Islet precursor cell (in vitro differentiated cells): ENCODE measurements at places on chromosomes 12 and 14.

DNA sequence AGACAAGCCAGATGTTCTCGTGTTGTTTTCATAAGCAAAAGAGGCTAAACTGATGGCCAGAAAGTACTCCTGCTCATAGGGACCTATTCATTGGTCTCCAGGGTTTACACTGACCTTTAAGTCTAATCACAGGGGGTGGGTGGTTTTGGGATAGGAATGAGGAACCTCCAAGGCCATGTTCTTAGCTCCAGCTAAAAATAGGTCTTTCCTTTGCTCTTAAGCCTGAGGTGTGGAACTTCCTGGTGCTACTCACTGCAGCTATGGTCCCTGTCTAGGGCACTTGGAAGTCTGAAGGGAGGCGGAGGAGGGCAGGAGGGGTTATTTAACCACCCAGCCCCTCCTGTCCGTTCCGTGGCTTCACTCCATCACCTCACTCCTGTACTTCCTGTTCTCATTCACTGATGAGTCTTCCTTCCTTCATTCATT lies 18.6 kb downstream of the GPRC5A start:
- DNase-seq = no peak

- DNase-seq = no peak
These were observed 7.1 kb upstream of the CCDC175 start for GRCh38 chr14:59583755-59584154.

- peak; percentile 92 for DNase-seq
These were observed 677 bp downstream of the ATP2A2 start for GRCh38 chr12:110281549-110282299.

DNA sequence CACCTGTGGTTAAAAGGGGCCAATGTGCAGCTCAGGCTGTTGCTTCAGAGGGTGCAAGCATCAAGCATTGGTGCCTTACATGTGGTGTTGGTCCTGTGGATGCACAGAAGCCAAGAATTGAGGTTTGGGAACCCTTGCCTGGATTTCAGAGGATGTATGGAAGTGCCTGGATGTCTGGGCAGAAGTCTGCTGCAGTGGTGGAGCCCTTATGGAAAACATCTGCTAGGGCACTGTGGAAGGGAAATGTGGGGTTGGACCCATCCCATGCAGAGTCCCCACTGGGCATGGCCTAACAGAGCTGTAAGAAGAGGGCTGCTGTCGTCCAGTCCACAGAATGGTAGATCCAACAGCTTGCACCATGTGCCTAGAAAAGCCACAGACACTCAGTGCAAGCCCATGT lies 36.6 kb downstream of the PCNX1 start:
- DNase-seq = no peak

- DNase-seq = no peak
These were observed 100.7 kb downstream of the ZFP36L1 start for GRCh38 chr14:68692216-68692615.

GRCh38 chr14:32733015-32733414 lies 205.7 kb upstream of the NPAS3 start:
- no peak for DNase-seq

GRCh38 chr12:122830517-122831214 lies 4.6 kb upstream of the HIP1R start:
- DNase-seq = peak; percentile 84

DNA sequence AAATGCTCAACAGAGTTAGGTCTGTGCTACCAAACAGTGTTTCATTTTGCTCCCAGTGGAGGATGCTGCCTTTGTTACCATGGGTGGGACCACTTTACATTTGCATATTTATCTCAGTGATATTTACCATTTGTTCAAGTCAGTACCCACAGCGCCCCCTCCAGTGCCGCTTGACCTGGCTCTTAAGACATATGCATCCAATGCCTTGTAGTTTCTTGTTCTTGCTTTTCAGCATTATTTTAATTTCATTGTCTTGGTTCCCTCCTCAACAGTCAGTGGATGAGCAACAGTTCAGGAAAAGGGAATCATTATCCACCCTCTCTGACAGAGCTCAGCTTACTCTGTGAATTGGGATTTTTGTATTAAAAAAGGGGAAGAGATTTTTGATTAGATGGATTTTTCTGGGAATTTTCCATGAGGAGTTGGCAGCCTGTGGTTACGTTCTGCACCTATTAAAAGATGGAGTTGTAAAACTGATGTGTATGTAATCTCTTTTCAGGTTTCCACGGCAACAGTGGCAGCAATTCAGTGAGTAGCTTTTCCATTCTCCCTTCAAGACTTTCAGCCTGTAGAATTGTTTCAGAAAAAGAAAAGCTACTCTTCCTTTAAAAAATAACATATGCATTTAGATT lies 240.5 kb upstream of the DAAM1 start:
- DNase-seq = no peak

DNA sequence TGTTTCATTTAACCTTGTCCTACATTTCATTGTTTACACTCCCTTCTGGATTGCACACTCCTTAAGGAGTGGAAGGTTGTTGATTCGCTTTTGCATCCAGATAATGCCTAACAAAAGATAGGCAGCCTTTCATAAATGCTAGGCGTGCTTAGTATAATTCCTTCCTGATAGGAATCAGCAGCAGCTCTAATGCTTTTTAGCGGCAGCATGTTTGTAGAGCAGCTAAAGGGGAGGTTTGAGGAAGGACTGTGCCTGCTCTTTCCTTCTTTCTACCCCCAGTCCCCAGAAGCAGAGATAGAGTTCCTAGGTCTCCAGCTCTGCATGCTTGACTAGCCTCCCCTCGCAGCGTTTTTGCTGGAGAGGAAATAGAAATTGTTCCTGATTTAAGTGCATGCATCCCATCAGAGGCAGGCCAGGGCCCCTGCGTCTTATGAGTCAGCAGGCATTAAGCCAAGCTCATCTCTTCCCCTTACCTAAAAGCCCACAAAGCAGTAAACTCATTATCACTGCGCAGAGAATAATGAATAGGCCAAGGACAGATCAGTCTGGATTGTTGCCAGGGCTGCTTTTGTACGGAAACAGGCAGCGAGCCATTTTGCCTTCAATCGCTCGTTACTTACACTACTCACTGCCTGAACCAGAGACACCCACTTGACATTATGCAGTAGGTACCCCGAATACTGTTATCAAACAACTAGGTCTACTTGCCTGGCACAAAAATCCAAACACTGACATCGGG lies 14.0 kb upstream of the TBPL2 start:
- peak; percentile 94 for DNase-seq

DNA sequence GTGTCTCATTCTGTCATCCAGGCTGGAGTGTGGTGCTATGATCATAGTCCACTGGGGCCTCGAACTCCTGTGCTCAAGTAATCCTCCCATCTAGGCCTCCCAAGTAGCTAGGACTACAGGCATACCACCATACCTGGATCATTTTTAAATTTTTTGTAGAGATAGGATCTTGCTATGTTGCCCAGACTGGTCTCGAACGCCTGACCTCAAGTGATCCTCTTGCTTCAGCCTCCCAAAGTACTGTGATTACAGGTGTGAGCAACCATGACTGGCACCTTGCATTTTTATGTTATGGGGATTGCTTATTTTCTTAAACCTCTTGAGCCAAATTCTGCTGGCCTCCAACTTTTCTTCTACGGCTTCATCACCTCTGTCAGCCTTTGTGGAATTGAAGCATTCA lies 26.9 kb downstream of the PRORP start:
- DNase-seq = no peak

DNA sequence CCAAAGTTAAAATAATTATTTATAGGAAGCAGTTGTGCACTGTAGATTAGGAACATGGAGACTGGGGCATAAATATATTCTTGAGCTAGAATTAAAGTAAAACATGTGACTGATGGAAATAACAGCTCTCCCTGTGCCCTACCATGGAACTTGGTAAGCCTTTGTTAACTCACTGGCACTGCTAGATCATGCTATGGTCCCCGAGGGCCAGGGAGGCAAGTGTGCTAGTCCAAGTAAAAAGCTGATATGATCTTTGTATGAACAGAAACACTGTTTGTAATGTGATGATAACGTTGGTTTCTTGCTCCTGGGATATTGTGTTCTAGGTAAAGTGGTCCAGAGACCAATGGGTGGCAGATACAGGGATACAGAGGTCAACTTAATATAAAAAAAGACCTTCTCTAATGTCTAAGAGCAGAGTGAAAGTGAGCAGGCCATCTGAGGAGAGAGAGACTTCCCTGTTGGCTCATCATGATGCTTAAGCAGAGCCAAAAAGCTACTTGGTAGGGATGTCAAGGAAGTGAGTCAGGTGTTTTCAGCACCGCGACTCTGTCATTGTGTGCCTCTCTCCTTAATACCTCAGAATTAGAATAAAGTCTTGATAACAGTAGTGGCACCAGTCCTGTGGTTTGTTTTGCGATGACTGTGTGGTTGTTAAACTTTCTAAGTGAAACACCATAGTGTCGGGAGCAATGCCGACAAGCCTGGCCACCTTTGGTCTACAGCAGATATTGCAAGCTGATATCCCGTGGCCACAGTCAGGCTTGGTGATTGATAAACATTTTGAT lies 27.6 kb downstream of the BICD1 start:
- DNase-seq = no peak

DNA sequence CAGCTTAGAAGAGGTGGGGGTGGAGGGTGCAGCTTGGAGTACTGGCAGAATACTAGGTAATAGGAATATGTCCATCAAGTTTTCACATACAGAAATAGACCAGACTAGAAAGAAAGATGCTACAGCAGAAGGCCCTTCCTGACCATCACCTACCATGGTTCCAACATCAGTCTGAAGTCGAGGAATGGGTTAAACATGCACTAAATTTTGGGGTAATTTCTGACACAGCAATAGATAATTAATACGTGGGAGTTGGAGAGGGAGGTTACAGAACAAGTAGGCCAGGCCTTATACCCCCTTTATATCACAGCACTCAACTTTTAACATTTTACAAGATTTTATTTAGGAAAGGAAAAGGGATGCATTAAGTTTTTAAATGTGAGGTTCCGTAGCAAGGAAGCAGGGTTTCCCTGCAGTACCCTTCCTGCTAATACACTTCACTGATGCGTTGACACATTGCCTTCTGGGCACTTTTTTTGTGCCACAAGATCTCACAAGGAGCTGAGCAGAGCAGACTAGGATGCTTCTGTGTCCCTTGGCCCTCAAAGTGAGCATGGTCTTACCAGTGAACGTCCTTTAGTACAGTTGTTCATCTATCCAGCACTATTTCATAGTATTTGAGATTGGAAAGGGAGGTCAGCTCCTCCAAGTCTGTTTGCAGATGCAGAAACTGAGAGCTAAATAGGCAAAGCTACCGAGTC lies 50.8 kb downstream of the EID3 start:
- peak; percentile 49 for DNase-seq

DNA sequence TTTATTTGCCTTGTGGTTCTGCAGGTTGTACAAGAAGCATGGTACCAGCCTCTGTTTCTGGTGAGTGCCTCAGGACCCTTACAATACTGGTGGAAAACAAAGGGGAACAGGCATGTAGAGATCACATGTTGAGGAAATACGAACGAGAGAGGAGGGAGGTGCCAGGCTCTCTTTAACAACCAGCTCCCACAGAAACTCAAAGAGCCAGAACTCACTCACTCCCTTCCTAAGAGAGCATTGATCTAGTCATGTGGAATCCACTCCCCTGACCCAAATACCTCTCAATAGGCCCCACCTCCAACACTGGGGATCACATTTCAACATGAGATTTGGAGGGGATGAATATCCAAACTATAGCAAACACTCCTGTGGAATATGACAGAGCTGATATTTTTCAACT lies 938.0 kb downstream of the GALC start:
- no peak for DNase-seq

GRCh38 chr12:10130042-10130441 lies at the start of gene CLEC7A:
TSS of gene CLEC7A (minus strand) at chr12:10130199. CDS start at chr12:10130082, 117 bp downstream.
- no peak for DNase-seq

- DNase-seq = no peak
These were observed 122.0 kb downstream of the TMEM117 start for GRCh38 chr12:43957732-43958372.

- peak; percentile 81 for DNase-seq
These were observed 539 bp upstream of the HMGA2 start for GRCh38 chr12:65823513-65824375.
